A549 treated with dexamethasone at 1 μM for 4 hours (cell line): ENCODE measurements at places on chromosomes 4 and X. TPM values are rescaled to one million over a fixed set of nuclear protein-coding genes. Genes with fewer than 3 reads are reported as not detected.

FRMPD3 gene
- 0.09 to 0.16 TPM (median 0.12 TPM) in 5 replicates for total RNA-seq

ETDC gene
- total RNA-seq: not detected in 5 replicates

NUDT11 gene
- total RNA-seq: 2.6 to 3.2 TPM (median 3.0 TPM) in 5 replicates

MAGEB1 gene
- not detected in 5 replicates for total RNA-seq

CLDN2 gene
- 5.8 to 8.3 TPM (median 7.8 TPM) in 5 replicates for total RNA-seq

GSX2 gene
- not detected in 5 replicates for total RNA-seq

EPGN gene
- 0.35 TPM in 1 of 5 replicates, not detected in the others for total RNA-seq
